ENCODE measurements at places on chromosomes 5 and 9.

- no peak for DNase-seq
Observed at GRCh38 chr5:86175224-86175623, 442.5 kb upstream of the COX7C start.

- no peak for DNase-seq
Observed at GRCh38 chr5:171585981-171586380, 166.5 kb downstream of the FGF18 start.

GRCh38 chr9:109193974-109194556, 27.0 kb upstream of the FRRS1L start:
- no peak for DNase-seq

DNA sequence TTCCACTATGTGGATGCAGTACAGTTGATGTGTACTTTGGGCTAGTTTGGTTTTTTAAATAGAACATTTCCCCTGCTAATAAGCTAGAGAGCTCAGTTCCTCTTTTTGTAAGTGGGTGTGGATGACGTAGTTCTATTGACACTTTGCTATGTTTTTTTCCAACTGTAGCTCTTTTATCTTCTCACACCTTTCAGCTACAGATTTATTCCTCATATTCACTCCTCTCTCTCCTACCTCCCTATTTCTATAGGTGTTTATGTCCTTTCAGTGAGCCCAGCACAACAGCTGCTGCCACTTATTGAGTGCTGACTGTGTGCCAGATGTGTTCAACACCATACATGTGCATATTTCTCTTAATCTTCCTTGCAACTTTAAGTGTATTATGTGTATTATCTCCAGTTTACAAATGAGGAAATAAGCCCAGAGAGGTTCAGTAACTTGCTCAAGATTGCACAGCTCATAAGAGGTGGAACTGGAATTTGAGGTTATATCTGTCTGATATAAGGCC, 215.7 kb downstream of the SEMA6A start:
- peak; percentile 80 for DNase-seq

DNA sequence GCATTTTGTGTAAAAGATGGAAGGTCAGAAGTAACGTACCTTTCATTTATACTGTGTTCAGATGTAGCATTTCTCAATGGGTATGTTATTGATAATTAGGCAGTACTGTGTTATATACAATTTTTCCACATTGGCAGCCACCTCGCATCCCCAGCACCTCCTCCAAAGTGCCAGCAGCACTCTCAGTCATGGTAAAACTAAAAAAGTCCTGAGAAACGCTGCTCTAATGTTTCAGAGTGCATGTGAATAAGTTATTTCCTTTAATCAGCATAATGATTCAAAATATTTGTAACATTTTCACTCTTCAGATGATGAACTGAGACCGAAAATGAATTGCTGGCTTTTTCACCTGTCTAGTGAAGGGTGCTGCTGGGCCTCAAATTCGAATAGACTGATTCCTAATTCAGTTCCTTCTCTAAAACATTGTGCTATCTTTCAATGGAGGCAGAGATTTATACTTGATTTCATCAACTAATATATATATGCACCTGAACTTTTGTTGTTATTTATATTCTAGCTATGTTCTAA, 79.9 kb upstream of the ANKRD55 start:
- DNase-seq: no peak
